SJSA1 (cell line): ENCODE measurements at places on chromosomes 3 and 15. TPM values are rescaled to one million over a fixed set of nuclear protein-coding genes. Genes with fewer than 3 reads are reported as not detected.

GRCh38 chr15:36798366-36798765, 218.9 kb downstream of the CDIN1 start:
- no peak for DNase-seq

GRCh38 chr3:126667631-126668449, 12.9 kb upstream of the TXNRD3 start:
- no peak for DNase-seq

- no peak for DNase-seq
These were observed 223.2 kb upstream of the LMCD1 start for GRCh38 chr3:8278448-8278847.

DNA sequence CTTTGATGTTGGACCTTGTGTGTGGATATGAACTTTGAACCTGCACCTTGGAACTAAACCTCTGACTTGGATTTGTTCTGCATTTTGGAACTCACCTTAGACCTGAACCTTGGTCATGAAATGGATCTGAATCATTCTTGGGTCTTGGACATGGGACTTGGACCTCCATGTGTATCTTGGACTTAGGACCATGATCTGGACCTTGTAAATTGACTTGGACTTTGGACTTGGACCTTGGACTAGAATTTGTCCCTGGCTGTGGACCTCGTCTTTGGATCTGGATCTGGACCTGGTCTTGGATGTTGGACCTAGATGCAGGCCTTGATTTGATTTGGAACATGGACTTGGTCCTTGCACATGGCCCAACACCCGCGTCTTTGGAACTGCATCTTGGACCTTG, 45.4 kb downstream of the ZNF589 start:
- no peak for DNase-seq

DNA sequence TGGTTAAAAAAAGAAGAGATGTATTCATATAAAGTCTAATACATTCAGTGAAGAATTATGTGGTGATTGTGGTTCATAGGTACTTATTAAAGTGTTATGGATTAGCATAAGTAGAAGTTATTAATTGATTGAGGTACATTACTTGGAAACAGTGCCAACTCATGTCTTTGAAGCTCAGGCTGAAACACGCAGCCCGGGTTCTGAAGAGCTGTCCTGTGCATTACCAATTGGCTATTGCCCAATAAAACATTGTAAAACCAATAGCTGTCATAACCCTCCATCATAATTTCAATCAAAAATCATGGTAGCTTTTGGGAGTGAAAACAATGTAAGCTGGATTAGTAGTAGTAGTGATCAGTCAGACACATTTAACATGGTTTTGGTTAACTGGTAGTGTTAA, 560.1 kb downstream of the MCTP2 start:
- DNase-seq, result no peak

- DNase-seq, result no peak
These were observed 40.2 kb downstream of the TRANK1 start for GRCh38 chr3:36904641-36905040.

DNA sequence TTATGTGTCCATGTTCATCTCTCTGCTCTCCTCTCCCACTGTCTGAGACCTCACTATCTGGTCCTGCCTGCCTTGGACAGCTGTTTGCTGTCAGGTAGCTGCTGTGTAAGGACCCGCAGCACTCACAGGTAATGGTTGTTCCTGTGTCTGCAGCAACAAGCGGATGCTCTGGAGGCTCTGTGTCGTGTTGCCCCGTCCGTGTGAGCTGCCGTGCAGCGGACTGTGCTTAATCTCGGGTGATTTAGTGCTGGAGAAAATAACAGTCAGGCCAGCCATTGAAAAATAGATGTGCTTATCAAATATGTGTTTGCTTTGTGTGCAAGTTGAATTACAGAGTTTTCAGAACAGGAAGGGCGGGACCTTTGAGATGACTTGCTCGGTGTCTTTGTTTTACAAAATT, 121.4 kb downstream of the GABRG3 start:
- no peak for DNase-seq

GRCh38 chr15:32715276-32715675, 2.5 kb upstream of the GREM1 start:
- DNase-seq, result no peak

DNA sequence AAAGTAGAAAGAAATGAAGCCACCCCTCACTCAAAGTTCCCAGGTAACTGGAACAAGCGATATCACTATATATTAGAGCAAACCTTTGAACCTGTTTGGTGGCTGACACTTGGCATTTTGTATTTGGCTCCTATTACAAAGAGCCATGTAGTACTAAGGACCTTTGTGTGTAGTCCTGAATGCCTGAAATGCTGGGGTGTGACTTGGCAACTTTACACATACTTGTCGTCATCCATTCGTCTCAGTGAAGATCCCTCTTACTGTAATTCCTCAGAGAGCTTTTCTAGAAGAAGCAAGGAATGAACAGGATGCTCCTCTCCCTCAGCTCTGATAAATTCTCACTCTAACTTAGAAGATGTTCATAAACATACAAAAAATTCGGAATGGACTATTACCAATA, 216.1 kb upstream of the CDIN1 start:
- DNase-seq, result peak; percentile 55

DNA sequence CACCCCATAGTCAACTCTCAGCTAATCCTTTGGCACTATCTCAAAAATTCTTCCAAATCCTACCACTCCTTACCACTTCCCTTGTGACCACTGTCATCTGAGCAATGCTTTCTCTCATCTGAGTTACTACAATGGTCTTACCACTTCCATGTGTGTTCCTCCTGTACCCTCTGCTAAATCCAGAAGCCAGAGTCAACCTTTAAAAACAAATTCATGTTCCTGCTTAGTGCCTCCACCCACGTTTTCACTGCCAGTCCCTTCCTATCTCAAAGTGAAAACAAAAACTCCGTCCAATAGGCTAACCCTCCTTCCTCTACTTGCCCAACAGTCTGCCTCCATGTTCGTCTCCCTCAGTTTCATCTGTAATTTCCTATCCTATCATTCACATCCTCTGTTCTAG, 109.0 kb downstream of the ADAMTS9 start:
- peak; percentile 12 for DNase-seq

- no peak for DNase-seq
These were observed 97.8 kb downstream of the SQOR start for GRCh38 chr15:45732662-45733061.

DNA sequence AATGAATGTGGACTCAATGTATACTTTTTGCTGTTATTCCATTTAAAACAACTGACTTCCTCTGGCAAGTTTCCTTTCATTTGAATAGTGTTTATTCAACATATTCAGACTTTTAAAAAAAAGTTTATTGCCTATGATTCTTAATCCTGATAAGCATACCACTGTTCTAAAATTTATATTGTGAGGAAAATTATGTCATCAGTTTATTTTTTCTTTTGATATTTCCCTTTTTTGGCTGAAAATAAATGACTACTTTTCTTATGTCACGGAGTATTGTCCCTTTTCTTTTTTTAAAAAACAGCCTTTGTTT, 109.5 kb downstream of the CDIN1 start:
- no peak for DNase-seq

LDHAL6B gene
- not detected in 2 replicates for total RNA-seq

TRIM42 gene
- total RNA-seq, result not detected in 2 replicates

PPCDC gene
- total RNA-seq, result 12.9 and 25.0 TPM in 2 replicates

UPK1B gene
- 0.18 TPM in 1 of 2 replicates, not detected in the other for total RNA-seq

GOLGA8S gene
- 0.05 TPM in 1 of 2 replicates, not detected in the other for total RNA-seq

XIRP1 gene
- 0.69 and 1.9 TPM in 2 replicates for total RNA-seq

PLSCR2 gene
- not detected in 2 replicates for total RNA-seq

TRPC1 gene
- total RNA-seq, result 1.9 and 11.7 TPM in 2 replicates

RBP2 gene
- total RNA-seq, result not detected in 2 replicates

SLC24A5 gene
- total RNA-seq, result not detected in 2 replicates

ATP13A4 gene
- not detected in 2 replicates for total RNA-seq

ALDH1L1 gene
- total RNA-seq, result not detected in 2 replicates

CADM2 gene
- not detected in 2 replicates for total RNA-seq

WDR93 gene
- total RNA-seq, result 0.05 TPM in 1 of 2 replicates, not detected in the other
